ENCODE measurements at places on chromosomes 6 and 20. TPM values are rescaled to one million over a fixed set of nuclear protein-coding genes. Genes with fewer than 3 reads are reported as not detected.

Gene CEP162
- 10.6 TPM for total RNA-seq

Gene MOG
- not detected for total RNA-seq

Gene EFHC1
- total RNA-seq, result 2.3 TPM

Gene PHACTR3
- not detected for total RNA-seq

Gene GHRH
- total RNA-seq, result not detected

Gene LINC00237
- not detected for total RNA-seq

Gene RAET1L
- total RNA-seq, result not detected

Gene ADTRP
- total RNA-seq, result 2.5 TPM

GRCh38 chr6:43703512-43704429 is 16.2 kb upstream of the MRPS18A start:
- H3K27ac ChIP-seq, result no peak overlapping the region
- H3K4me1 ChIP-seq, result peaks cover 8% of the 10 kb centered on the region
- no peak overlapping the region for H3K4me3 ChIP-seq
- no peaks in the 10 kb centered on the region for H3K36me3 ChIP-seq
- no peak for DNase-seq

DNA sequence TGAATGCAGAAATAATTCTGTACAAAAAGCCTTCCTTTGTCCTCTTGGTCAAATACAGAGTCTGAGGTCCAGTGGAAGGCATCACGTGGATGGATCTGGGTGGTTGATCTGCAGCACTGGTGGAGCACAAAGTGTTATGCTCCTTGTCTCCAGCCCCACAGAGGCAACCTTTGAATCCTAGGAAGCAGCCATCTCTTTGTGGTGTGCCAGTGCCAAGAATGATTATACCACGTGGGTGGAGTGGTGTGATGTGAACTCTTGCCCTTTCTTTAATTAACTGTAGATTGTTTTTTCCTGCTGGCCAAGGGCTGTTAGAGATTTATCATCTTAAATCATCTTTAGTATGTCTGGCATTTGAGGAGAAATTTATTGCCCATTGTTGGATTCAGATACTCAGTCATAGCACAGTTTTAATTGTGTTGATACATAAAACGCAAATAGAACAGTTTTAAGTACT is 31.1 kb downstream of the NCOA7 start:
- H3K4me3 ChIP-seq, result no peak overlapping the region
- no peaks in the 10 kb centered on the region for H3K27me3 ChIP-seq
- DNase-seq, result no peak
- peak overlapping the region; percentile 13 for H3K27ac ChIP-seq

DNA sequence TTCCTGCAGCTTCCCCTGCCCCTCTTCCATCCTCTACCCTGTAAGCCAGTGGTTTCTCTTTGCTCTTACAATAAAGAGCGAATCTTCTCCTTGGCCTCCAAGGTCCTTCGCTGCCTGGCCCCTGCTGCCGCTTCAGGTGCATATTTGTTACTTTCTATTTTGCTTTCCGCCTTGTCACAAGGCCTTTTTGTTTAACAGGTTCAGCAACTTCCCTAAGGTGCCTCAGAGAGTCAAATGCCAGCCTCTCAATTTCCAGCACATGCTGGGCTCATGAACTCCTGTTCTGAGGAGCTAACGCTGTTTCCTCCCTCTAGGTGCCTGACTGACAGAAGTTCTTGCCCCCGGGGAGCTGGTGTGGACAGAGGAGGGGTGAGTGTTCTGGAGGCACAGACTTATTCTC is 42.4 kb upstream of the EPB41L1 start:
- no peaks in the 10 kb centered on the region for H3K4me1 ChIP-seq
- H3K4me3 ChIP-seq, result no peak overlapping the region
- H3K36me3 ChIP-seq, result no peaks in the 10 kb centered on the region
- H3K27me3 ChIP-seq, result peaks cover 2% of the 10 kb centered on the region
- no peak for DNase-seq

GRCh38 chr6:55064711-55065420 is 109.4 kb upstream of the HCRTR2 start:
- H3K27me3 ChIP-seq, result no peaks in the 10 kb centered on the region
- H3K4me1 ChIP-seq, result no peaks in the 10 kb centered on the region
- H3K4me3 ChIP-seq, result no peak overlapping the region
- DNase-seq, result no peak
- H3K36me3 ChIP-seq, result no peaks in the 10 kb centered on the region

- no peak overlapping the region for H3K4me3 ChIP-seq
- no peak overlapping the region for H3K27ac ChIP-seq
- H3K36me3 ChIP-seq, result peaks cover 2% of the 10 kb centered on the region
- H3K27me3 ChIP-seq, result no peaks in the 10 kb centered on the region
- H3K4me1 ChIP-seq, result peaks cover 32% of the 10 kb centered on the region
Observed at GRCh38 chr20:59141818-59142581, 21.6 kb upstream of the ZNF831 start.

DNA sequence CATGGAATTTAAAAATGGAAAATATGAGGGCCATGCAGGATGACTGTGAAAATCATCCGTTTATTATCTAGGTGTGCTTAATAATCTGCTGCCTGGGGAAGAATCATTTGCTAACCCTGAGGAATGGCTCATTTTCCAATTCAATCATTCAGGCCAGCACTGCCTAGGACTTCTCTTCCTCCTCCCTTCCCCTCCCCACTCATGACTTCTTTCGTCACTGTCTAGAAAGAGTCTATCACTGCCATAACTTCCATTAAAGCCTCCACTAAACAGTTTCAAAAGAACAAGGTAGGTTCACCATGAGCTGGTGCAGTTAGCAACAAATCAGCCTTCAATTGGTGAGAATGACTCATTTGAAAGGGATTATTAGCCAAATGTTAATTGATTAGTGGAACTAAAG is 43.9 kb downstream of the TSHZ2 start:
- no peak overlapping the region for H3K4me3 ChIP-seq
- peaks cover 22% of the 10 kb centered on the region for H3K36me3 ChIP-seq
- H3K27ac ChIP-seq, result no peak overlapping the region
- no peaks in the 10 kb centered on the region for H3K27me3 ChIP-seq

GRCh38 chr6:47235964-47236760 is 73.5 kb downstream of the TNFRSF21 start:
- no peak overlapping the region for H3K4me3 ChIP-seq
- no peaks in the 10 kb centered on the region for H3K27me3 ChIP-seq
- DNase-seq, result no peak
- H3K27ac ChIP-seq, result no peak overlapping the region
- H3K4me1 ChIP-seq, result peaks cover 2% of the 10 kb centered on the region
- no peaks in the 10 kb centered on the region for H3K36me3 ChIP-seq

- no peaks in the 10 kb centered on the region for H3K27me3 ChIP-seq
- H3K4me1 ChIP-seq, result no peaks in the 10 kb centered on the region
- H3K4me3 ChIP-seq, result no peak overlapping the region
- no peaks in the 10 kb centered on the region for H3K36me3 ChIP-seq
- DNase-seq, result no peak
- H3K27ac ChIP-seq, result no peak overlapping the region
Observed at GRCh38 chr20:44422083-44422482, 53.6 kb upstream of the TTPAL start.

GRCh38 chr6:37426945-37427510 is 6.0 kb upstream of the CMTR1 start:
- no peaks in the 10 kb centered on the region for H3K36me3 ChIP-seq
- peaks cover 4% of the 10 kb centered on the region for H3K4me1 ChIP-seq
- H3K27me3 ChIP-seq, result peaks cover 33% of the 10 kb centered on the region

DNA sequence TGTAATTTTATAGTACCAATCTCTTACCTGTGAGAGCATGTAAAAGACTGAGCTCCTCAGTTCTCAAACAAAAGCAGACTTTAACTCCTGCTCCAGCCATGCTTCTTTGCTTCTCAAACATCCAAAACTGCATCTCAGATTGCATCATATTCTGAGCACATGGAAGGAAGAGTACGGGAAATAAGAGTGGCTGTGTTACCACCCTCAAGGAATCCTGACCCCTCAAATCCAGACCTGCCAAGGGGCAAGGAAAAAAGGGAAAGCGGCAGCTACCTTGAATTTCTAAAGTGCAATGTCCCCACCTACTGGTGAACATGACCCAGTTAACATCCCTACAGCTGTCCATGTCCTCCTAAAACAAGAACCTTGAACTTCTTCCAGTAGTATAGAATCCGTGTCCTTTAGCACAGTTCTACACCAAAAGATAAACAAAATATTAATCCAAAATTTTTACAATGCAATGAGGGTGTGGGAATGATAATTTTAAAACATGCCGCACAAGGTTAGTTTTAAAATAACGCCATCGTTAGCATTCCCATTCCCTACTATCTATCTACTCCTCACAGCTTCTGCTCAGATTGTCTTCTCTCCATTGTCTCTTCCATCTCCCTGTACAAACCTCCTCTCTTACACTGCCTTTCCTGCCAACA is 34.1 kb upstream of the HLA-DQB1 start:
- H3K36me3 ChIP-seq, result no peaks in the 10 kb centered on the region
- peak; percentile 48 for DNase-seq
- peaks cover 55% of the 10 kb centered on the region for H3K27me3 ChIP-seq
- H3K4me1 ChIP-seq, result peaks cover 2% of the 10 kb centered on the region
- H3K4me3 ChIP-seq, result no peak overlapping the region
- H3K27ac ChIP-seq, result no peak overlapping the region

DNA sequence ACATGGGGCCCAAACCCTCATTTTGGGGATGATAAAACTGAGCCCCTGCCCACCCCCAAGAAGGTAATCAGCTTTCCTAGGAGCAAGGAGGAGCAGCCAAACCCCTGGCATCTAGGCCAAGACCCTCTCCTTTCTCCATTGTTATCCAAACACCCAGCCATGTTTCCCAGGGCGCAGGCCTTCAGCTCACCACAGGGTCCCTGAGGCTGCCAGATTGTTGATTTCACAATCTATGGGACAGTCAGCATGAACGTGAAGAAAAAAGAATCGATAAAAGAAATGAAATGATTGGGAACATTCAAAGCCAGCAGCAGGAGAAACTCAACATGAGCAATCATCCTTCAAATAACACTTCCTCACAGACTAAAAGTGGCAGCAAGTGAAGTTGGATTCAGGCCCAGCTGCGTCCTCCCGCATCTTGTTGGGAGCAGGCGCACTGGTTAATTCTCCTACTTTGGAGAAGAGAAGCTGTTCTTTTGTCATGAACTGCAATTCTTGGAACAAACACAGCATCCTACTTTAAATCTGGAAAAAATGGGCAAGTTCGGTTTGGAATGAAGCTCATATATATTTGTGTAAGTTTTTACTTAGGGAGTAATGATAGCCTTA is 241.8 kb upstream of the PRDM1 start:
- peaks cover 2% of the 10 kb centered on the region for H3K36me3 ChIP-seq
- H3K27ac ChIP-seq, result peak overlapping the region; percentile 68
- no peak overlapping the region for H3K4me3 ChIP-seq

DNA sequence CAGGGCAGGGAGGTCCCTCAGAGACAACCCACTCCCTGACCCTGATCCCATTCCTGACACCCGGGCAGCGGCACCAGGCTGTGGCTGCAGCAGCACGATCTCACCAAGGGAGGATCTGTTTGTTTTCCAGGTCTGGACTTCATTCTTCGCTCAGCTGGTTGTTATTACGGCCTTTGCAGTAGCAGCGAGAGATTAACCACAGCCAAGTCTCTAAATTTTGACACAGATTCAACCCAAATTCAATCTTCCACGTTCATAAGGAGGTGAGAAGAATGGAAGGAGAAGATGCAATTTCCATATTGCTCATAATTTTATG is 91.1 kb upstream of the THBS2 start:
- H3K27me3 ChIP-seq, result peaks cover 5% of the 10 kb centered on the region
- H3K4me1 ChIP-seq, result no peaks in the 10 kb centered on the region
- no peak overlapping the region for H3K4me3 ChIP-seq
- no peak overlapping the region for H3K27ac ChIP-seq
- no peaks in the 10 kb centered on the region for H3K36me3 ChIP-seq

GRCh38 chr6:124203101-124203811 is 399.6 kb downstream of the NKAIN2 start:
- no peaks in the 10 kb centered on the region for H3K4me1 ChIP-seq
- no peak for DNase-seq
- H3K27me3 ChIP-seq, result no peaks in the 10 kb centered on the region
- H3K36me3 ChIP-seq, result no peaks in the 10 kb centered on the region
- no peak overlapping the region for H3K4me3 ChIP-seq
- no peak overlapping the region for H3K27ac ChIP-seq

- H3K4me3 ChIP-seq, result no peak overlapping the region
- no peak for DNase-seq
- H3K27ac ChIP-seq, result peak overlapping the region; percentile 79
- no peaks in the 10 kb centered on the region for H3K27me3 ChIP-seq
- peaks cover 63% of the 10 kb centered on the region for H3K4me1 ChIP-seq
Observed at GRCh38 chr6:127952831-127953230, 52.0 kb upstream of the THEMIS start.

GRCh38 chr6:139137706-139138105 is 2.8 kb downstream of the HECA start:
- peaks cover 45% of the 10 kb centered on the region for H3K36me3 ChIP-seq
- no peaks in the 10 kb centered on the region for H3K27me3 ChIP-seq
- H3K4me1 ChIP-seq, result peaks cover 64% of the 10 kb centered on the region
- no peak for DNase-seq
- peak overlapping the region; percentile 87 for H3K4me3 ChIP-seq

DNA sequence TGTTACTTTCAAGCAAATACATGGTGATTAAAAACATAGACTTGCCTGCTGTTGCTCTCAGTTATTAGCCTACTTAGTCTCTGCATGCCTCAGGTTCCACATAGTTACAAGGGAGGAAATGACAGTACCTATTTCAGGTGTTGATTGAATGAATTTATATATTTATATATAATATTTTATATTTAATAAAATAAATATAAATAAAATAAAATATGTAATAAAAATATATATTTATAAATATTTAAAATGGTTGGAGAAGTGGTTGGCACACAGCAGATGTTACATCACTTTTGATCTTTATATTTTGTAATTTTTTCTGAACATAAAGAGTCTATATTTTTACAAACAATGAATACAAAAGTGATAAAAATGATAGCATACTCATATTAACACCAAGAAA is 716.0 kb upstream of the EYS start:
- no peak overlapping the region for H3K4me3 ChIP-seq
- H3K36me3 ChIP-seq, result no peaks in the 10 kb centered on the region
- no peak overlapping the region for H3K27ac ChIP-seq
- DNase-seq, result no peak
- H3K27me3 ChIP-seq, result no peaks in the 10 kb centered on the region

DNA sequence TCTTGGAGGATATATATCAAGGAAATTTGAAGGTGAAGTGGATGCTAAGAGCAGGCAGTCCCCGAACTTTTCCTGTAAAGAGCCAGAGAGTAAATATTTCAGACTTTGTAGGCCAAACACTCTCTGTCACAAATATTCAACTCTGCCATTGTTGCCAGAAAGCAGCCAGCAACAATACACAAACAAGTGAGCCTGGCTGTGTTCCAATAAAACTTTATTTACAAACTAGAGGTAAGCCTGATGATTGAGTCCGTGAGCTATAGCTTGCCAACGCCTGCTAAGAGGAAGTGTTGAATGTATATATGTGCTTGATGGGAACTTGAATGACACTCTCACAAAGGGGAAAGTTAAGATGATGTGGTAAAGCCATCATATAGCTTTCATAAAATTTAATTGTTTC is 166.0 kb upstream of the PLN start:
- no peaks in the 10 kb centered on the region for H3K4me1 ChIP-seq
- no peaks in the 10 kb centered on the region for H3K27me3 ChIP-seq
- H3K27ac ChIP-seq, result no peak overlapping the region
- H3K4me3 ChIP-seq, result no peak overlapping the region

Data from activated CD4-positive, alpha-beta T cell treated with anti-CD3 and anti-CD28 coated beads, Interleukin-2, amount 10 ng/mL, durations not matched to agents 7 days and 5 days (primary cell).